ENCODE measurements at places on chromosomes 7 and 10.

GRCh38 chr7:151673216-151673615 lies 153.5 kb upstream of the RHEB start:
- no peak for DNase-seq

DNA sequence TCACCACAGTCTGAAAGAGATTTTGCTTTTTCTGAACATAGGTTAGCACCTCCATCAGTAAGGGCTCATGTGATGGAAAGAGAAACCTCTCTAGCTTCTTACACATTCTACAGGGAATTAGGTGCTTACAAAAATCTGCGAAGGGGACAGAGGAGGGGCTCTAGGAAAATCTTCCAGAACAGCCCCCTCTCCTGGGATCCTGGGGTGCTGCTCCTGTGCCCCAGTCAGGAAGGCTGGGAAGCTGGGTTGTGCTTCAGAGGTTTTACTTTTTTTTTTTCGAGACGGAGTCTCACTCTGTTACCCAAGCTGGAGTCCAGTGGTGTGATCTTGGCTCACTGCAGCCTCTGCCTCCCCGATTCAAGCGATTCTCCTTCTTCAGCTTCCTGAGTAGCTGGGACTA lies 7.5 kb upstream of the FAM171A1 start:
- DNase-seq: no peak

- no peak for DNase-seq
These were observed 31.7 kb downstream of the MKX start for GRCh38 chr10:27713941-27714340.

DNA sequence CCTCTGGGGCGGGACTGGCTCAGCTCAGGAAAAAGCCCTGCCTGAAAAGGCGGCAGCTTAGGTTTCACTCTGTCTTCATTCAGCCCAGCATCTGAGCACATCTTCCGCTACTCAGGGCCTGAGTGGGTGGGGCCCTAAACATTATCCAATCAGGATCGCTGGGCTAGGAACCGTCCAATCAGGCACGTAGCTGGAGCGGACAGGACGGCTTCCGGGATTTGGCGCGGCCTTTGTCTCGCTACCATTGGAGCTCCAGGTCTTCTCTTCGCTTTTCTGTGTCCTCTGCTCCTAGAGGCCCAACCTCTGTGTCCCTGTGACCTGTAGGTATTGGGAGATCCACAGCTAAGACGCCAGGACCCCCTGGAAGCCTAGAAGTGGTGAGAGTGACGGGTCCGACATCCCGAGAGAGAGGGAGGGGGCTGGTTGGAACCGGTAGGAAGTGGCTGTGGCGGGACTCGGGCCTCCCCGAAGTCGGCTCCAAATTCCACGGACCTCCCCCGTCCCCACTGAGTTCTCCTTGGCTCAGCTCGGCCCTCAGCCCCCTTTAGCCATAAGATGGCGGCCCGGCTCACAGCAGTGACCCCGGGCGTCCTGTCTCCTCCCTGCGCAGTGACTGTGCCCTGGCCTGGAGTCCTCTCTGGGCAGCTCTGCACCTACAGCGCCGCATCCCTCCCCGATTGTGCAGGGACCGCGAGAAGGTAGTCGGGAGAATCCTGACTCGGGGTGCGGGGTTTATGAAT lies 99.1 kb downstream of the ZNF680 start:
- no peak for DNase-seq

GRCh38 chr10:43395571-43396060 lies 13.4 kb downstream of the HNRNPF start:
- no peak for DNase-seq

- DNase-seq: no peak
These were observed 58.4 kb downstream of the TACR2 start for GRCh38 chr10:69358148-69358795.

GRCh38 chr7:116626886-116627285 lies 45.1 kb upstream of the MET start:
- no peak for DNase-seq

- DNase-seq: no peak
These were observed 19.0 kb downstream of the TES start for GRCh38 chr7:116229366-116229765.

- no peak for DNase-seq
These were observed 205.2 kb downstream of the PRPF18 start for GRCh38 chr10:13792006-13792405.

DNA sequence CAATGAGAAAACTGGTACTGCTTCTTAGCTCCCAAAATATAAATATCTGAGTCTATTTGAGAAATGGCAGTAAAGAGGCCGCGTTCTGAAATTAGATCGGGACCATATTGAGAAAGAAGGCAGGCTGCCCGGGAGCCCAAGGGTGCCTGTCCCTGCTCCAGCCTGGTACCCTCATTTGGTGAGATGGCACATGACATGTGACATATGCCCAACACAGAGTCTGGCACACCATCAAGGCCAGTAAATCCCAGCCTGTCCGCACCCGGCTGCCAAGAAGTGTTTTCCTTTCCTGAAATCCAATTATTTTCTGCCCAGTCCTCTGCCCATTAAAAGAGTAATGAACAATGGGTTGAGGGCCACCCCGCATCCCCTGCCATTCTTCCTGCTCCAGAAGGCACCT lies 66.4 kb downstream of the CDH23 start:
- DNase-seq: no peak

GRCh38 chr10:14456218-14456869 lies 125.6 kb upstream of the FRMD4A start:
- DNase-seq: no peak

GRCh38 chr7:15280078-15280733 lies 281.6 kb downstream of the AGMO start:
- no peak for DNase-seq

DNA sequence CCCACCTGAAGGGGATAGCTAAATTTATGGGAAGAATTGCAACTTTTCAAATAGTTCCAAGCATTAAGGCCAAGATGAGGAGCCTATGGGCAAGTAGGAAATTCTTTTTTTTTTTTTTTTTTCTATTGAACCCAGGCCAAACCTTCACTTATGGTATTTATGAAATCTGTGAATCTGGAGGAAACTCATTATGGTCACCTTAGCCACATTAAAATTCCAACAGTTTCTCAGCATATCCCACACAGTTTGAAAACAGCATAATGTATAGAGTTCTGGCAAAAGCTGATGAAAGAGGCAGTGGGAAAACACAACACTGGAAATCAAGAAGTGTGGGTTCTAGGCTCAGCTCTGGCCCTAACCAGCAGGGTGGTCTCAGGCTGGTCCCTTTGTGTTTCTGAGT lies 236.9 kb downstream of the PTEN start:
- DNase-seq: no peak

GRCh38 chr10:102661658-102662028 lies 17.4 kb downstream of the TRIM8 start:
- DNase-seq: no peak

- DNase-seq: no peak
These were observed 111.2 kb downstream of the VIPR2 start for GRCh38 chr7:159033473-159033825.

- DNase-seq: no peak
These were observed 183.4 kb downstream of the MACC1 start for GRCh38 chr7:20033621-20034400.

- DNase-seq: no peak
These were observed 1.3 kb downstream of the IFIT2 start for GRCh38 chr10:89303161-89303560.

- DNase-seq: no peak
These were observed 56.7 kb downstream of the NPY start for GRCh38 chr7:24340727-24341126.

DNA sequence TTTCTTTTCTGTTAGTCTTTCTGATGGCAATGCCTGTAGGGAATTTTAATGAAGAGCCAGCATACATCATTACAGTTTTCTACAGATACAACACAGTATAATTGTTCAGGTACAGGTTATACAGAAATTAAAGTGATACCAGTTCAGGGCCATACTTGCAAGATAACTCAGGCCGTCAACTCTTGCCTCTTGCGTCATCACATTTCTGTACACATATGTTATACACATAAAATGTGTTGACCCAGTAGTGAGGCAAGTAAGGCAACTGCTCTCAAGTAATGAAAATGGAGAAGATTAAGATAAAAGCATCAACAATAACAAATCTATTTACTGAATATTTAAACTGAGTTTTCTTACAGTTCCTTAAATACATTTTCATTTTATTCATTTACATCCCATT lies 317.8 kb downstream of the HPSE2 start:
- no peak for DNase-seq

- no peak for DNase-seq
These were observed 2.9 kb downstream of the RBP4 start for GRCh38 chr10:93598157-93598556.
